ENCODE measurements at places on chromosomes 4 and X.

GRCh38 chrX:13666836-13667235, 13.9 kb downstream of the TCEANC start:
- DNase-seq = no peak

DNA sequence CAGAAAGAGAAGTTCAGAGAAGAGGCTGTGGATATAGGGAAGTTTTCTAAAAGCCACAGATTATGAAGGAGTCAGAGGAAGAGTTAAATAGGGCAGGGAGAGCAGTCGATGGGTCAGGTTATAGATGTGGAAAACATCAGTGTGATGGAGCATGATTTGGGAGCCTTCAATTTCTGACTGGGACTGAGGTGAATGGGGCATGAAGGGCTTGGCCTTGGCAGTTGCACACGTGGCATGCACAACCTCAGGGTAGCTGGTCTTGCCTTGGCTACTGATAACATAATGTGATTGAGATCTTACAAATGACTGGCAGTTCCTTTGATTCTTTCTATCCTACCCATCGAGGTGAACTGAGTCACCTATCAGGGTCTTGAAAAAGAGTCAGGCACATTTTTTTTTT, 59.7 kb downstream of the AFM start:
- DNase-seq = no peak

GRCh38 chr4:46765465-46765864, 143.6 kb downstream of the COX7B2 start:
- DNase-seq = no peak

DNA sequence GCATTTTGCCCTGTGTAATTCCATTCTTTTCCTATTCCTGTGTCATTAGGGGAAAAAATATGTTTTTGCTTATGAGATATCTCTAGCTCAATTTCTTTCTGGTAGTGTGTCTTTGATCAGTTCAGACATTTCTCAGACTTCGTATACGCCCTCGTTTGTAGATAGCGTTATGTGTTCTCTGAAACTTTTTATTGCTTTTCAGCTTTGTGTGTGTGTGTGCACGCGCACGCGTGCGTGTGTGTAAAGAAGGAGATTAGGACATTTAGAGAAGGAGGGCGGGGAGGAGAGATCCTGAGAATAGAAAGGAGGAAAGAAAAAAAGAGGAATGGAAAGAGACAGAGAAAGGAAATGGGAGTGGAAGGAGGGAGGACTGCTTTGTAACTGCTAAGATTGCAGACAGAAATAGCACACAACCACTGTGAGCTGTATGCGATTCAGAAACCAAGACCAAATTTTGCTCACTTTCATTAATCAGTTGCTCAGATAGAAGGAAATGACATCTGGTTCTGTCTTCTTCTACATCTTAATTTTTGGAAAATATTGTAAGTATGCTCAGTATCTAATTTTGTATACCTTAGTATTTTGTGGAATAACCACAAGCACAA, at the start of gene RXFP1:
TSS of gene RXFP1 (plus strand) at position 399 of the 605 bp plus-strand sequence. CDS start at position 494, 95 bp downstream.
- DNase-seq = no peak

DNA sequence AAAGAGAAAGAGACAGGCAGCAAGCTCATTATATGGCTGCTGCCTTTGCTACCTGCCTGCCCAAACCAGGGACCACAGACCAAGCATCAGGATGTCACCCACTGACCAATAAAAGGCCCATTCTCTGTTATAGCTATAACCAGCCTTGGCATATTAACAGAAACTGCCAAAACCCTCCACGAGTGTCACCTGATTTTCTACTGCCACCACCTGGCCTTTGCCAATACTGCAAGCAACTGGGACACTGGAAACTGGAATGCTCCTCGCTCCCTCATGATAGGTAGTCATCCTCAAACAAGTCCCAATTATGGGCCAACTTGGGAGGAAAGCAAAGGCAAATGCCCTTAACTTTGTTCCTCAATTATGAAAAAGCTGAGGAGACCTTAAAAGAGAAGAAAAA, 76.0 kb downstream of the SPIN4 start:
- no peak for DNase-seq

- DNase-seq = no peak
Measured at GRCh38 chr4:76386566-76387305, 34.2 kb downstream of the CCDC158 start.

GRCh38 chrX:107629540-107629909, 1.2 kb downstream of the PRPS1 start:
- no peak for DNase-seq

- DNase-seq = no peak
Measured at GRCh38 chr4:1898681-1899080, 27.5 kb downstream of the NSD2 start.

- no peak for DNase-seq
Measured at GRCh38 chr4:72568959-72569718, at the start of gene ADAMTS3. Gene ADAMTS3 (minus strand): TSS chr4:72569221. CDS start chr4:72568762, 459 bp downstream.

DNA sequence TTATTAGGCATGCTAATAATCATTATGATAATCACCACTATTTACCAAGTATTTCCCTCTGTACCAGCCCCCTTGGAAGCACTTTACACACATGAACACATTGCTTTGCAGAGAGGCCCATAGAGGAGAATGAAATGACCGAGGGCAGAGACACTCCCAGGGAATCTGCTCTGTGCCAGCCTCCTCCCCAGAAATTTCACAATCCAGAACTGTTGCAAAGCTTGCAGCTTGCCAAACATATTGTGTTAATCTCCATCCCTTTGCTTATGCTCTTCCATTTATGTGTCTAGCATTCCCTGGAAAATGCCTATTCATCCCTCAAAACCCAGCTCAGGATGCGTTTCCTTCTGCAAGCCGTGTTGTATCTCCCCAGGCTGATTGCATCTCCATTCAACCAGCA, 37.8 kb downstream of the CYTL1 start:
- DNase-seq = no peak

DNA sequence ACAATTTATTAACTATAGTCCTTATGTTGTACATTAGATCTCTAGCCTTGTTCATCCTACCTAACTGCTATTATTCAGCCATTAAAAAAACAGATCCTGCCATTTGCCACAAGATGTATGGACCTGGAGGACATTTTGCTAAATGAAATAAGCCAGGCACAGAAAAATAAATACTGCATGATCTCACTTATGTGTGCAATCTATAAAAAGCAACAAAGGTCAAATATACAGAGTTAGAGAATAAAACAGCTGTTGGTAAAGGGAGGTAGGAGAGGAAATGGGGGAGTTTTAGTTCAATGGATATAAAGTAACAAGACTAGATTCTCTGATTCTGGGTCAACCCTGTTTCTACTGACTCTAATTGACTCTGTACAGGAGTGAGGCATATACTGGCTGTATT, 103.3 kb upstream of the FAM9C start:
- no peak for DNase-seq

- no peak for DNase-seq
Measured at GRCh38 chrX:104806346-104806745, 240.3 kb downstream of the IL1RAPL2 start.

DNA sequence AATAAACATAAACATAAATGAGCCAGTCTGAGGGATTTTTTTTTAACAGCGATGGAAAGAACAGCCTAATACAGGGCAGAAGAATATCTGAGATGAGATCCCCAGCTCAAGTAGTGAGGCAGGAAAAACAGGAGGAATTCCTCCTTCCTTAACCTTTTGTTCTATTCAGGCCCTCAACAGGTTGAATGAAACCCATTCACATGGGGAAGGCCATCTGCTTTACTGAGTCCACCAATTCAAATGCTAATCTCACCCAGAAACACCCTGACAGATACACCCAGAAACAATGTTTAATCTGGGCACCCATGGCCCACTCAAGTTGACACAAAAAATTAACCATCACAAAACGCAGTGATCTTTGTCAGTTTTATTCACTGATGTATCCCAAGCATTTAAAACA, 45.5 kb downstream of the SMIM31 start:
- DNase-seq = no peak

- DNase-seq = no peak
Measured at GRCh38 chr4:161419822-161420221, 744.0 kb downstream of the FSTL5 start.

GRCh38 chrX:37959212-37960021, 46.9 kb upstream of the SYTL5 start:
- peak; percentile 6 for DNase-seq

GRCh38 chrX:57528670-57529255, 63.0 kb upstream of the ZXDB start:
- DNase-seq = peak; percentile 42

- no peak for DNase-seq
Measured at GRCh38 chr4:128308986-128309385, 21.4 kb upstream of the PGRMC2 start.

- no peak for DNase-seq
Measured at GRCh38 chr4:113146876-113147358, 97.5 kb downstream of the ANK2 start.

- DNase-seq = no peak
Measured at GRCh38 chr4:141247430-141247780, 26.7 kb downstream of the ZNF330 start.

DNA sequence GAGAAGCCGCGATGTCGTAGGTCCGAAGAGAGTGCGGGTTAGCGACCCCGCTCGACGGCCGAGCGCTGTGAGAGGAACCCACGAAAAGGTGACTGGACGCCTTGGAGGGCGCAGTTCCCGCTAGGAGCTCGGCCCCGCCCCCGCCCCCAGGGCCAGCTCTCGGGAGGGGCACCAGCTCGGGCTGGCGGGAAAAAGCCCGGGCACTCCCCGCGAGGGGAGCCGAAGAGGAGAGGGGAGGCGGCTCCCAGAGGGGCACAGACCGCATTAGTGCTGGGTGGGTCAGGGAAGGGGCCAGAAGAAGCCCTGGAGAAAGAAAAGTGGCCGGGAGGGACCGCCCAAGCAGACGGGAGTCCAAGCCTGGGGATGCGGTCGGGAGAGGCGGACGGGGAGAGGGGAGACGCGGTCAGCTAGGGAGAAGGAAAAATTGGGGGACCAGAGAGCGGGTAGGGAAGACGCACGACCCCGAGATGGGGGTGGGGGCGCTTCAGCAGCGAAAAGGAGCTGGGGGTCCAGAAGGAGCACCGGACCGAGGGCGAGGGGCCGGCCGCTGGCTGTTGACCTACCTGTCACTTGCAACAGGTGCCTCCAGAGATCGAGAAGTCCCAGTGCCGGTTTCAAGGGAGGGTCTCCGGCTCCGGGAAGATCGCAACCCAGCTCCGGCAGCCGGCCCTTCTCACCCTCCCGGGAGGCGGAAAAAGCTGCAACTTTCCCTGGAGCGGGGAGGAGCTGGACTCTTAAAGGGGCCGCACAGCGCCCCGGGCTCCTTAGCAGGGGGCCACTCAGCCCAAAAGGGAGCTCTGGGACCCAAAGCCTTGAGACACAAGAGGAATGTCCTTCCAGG, at the start of gene SYTL4:
TSS of gene SYTL4 (minus strand) at position 681 of the 841 bp plus-strand sequence. CDS start 30,084 bp downstream, outside the sequence.
- DNase-seq = no peak

GRCh38 chr4:13940921-13941320, 313.4 kb upstream of the BOD1L1 start:
- DNase-seq = no peak

GRCh38 chrX:150582338-150582948, 14.0 kb downstream of the MTM1 start:
- DNase-seq = no peak

DNA sequence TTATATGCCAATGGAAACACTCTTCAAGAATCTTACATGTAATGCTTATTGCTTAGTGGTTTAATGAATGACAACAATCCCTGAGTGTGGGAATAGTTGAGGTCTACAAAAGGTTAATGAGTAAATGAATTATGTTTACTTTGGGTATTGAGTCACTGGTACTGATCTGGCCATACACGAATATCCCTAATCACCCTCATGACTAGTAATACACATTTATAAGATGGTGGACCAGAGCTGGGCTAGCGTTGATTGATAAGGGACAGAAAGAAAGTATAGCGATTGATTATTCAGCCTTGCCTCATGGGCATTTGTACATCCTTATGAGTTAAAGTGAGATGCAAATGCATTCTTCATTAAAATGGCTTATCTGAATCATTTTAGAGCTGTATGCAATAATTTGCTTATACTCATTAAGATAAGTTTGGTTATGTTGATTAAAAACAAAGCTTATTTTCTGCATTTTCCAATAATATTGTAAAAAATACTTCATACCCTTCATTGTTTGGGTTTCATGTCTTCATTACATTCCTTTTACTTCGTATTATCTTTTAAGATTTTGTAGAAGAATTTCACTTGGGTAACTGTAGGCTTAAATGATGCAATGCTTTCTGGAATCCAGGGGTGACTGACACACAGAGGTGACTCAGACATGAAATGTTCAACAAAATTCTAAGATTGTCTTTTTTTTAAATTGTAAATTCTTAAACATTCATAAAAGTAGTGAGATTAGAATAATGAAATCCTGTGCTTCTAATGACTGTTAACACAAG, 47.4 kb downstream of the FGF2 start:
- DNase-seq = no peak

- DNase-seq = no peak
Measured at GRCh38 chrX:31847773-31848172, 775.9 kb upstream of the FTHL17 start.

DNA sequence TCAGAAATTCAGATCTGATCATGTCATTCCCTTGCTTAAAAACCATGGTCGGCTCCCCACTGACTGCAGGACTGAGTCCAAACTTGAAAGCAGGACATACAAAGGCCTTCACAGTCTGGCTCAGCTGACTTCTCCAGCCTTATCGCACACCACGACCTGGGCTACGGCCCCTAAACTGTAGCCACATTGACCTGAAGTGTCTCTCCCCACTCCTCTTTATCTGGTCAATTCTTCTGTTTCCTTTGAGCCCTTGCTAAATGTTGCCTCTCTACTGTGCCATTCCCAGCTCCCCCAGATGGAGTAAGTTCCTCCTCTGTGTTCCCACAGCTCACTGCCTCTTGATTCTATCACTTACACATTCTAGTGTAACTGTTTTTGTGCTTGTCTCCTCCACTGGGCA, 60.5 kb upstream of the CITED1 start:
- DNase-seq = no peak

DNA sequence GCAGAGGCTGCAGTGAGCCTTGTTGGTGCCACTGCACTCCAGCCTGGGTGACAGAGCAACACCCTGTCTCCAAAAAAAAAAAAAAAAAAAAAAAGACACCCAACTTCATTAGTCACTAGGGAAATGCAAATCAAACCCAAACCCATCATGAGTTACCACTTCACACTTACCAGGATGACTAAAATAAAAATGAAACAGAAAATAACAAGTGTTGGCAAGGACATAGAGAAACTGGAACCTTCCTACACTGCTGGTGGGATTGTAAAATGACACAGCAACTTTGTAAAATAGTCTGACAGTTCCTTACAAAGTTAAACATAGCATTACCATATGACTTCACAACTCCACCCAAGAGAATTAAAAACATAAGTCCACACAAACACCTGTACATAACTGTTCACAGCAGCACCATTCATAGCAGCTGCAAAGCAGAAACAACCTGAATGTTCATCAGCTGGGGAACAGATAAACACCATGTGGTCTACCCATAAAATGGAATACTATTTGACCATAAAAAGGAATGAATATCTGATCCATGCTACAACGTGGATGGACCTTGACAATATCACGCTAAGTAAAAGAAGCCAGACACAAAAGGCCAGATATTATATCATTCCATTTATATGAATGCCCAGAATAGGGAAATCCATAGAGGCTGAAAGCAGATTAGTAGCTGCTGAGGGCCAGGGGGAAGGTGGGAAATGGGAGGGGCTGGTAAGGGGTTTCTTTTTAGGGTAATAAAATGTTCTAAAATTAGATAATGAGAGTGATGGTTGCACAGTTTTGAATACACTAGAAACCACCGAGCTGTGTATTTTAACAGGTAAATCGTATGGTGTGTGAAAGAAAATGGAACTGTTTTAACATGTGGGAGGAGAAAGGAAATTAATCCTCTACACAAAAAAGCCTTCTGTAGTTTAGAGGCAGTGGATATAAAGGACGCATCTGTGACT, 18.3 kb downstream of the CD99L2 start:
- DNase-seq = no peak

GRCh38 chr4:123443401-123444289, 47.0 kb downstream of the SPRY1 start:
- DNase-seq = no peak
